ENCODE measurements at places on chromosomes 13 and 19. TPM values are rescaled to one million over a fixed set of nuclear protein-coding genes. Genes with fewer than 3 reads are reported as not detected.

DNA sequence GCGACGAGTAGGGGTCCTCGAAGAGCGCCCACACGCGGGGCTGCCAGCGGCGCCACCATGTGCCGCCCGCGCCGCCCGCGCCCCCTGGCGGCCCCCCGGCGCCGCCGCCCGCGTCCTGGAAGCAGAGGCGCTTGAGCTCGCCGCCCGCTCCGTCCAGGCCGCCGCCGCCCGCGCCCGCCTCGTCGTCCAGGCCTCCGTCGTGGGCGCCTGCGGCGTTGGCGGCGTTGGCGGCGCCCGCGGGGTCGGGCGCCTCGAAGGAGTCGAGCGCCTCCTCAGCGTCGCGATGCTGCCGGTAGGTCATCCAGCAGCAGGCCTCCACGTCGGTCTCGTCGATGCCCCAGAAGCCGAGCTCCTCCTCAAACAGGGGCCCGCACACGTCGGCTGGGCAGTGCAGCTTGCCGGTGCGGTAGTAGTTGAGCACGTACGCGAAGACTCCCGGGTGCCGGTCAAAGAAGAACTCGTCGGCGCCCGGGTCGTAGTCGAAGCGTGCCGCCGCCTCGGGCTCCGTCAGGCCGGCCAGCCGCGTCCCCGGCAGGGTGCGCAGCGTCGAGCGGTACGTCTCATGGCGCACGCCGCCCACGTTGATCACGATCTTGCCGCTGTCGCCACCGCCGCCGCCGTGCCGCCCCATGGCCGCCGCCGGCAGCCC is 829 bp downstream of the KCNC3 start:
- DNase-seq = no peak

GRCh38 chr13:28699246-28699645 is 19.5 kb downstream of the SLC46A3 start:
- DNase-seq = no peak

- no peak for DNase-seq
Measured at GRCh38 chr13:99196466-99197116, 4.1 kb upstream of the UBAC2 start.

Gene FAM216B
- not detected for total RNA-seq

Gene POLD1
- total RNA-seq = 13.9 TPM
